ENCODE measurements at places on chromosomes 12 and 14.

DNA sequence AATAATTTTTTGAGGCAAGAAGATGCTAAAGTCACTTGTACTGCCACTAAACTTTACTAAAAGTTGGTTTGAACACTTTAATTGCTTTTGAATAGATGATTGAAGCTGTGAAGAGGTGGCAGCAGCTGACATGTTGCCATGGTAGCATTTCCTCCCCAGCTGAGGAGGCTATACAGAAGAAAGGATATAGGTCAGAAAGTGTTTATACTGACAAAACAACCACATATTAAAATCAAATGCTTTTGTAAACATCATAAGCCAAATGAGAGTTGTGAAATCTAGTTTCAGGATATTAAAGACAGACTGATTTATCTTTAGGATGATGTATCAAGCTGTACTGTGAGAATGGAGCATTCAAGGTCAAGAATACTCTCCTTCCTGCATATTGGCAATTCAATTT lies 41.7 kb downstream of the TSPAN19 start:
- DNase-seq, result no peak

DNA sequence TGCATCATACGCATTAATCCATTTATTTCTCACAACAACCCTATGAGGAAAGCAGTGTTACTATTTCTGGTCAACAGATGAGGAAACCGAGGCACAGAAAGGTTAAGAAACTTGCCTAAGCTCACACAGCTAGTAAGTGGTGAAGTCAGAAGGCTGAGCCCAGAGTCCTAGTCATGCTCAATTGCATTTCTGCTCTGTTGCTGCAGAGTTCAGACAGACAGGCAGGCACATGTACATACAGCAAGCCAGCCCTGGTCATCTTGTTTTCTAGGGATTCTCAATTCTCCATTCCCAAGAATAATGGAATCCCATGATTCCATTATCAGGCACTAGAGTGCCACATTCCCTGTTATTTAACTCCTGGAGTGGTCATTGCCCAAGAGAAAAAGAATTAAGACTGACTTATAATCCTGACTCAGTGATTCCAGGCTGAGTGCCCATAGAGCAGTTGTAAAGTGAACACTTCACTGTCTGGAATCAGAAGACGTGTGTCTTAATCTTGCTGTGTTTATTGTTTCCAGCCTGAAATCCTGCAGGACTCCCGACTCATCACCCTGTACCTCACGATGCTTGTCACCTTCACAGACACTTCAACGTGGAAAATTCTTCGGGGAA lies 10.7 kb downstream of the UBE3B start:
- no peak for DNase-seq

- DNase-seq, result no peak
Measured at GRCh38 chr14:24954037-24954699, 95.8 kb downstream of the STXBP6 start.

- DNase-seq, result no peak
Measured at GRCh38 chr14:37172024-37172869, at the start of gene SLC25A21. SLC25A21 (minus strand) TSS chr14:37172606.

DNA sequence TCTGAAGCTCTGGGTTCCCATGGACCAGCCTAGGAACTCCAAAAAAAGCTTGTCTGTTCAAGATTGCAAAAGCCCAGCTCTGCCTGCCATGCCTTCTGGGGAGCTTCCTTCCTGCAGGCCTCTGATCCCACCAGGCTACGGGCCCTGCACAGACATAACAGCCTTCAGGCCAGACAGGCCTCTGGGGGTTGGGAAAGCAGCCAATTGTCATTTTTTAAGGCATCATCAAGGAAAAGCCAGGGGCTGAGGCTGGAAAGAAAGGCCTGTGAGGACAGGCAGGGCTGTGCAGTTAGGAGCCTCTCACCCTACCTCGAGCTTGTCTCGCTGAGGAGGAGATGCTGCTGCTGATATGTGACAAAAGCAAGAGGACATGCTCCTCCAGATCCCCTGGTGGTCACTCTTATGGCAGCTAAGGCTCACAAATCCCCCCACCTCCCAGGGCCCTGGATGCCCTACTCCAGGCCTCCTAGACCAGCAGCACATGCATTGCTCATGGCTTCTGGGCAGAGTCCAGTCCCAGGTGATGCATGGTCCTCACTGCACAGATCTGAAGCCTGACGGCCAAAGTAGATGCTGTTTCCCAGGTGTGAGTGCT lies 2.9 kb downstream of the TMEM229B start:
- no peak for DNase-seq

GRCh38 chr12:124408822-124409517 lies 114.1 kb downstream of the RFLNA start:
- DNase-seq, result no peak

- no peak for DNase-seq
Measured at GRCh38 chr14:63180011-63180410, 24.2 kb upstream of the RHOJ start.

Data from stimulated activated naive CD4-positive, alpha-beta T cell treated with Interleukin-2 at 50 U/mL for 16 hours (primary cell).